ENCODE measurements at places on chromosomes 2 and 18.

GRCh38 chr2:9820020-9820973, 23.0 kb upstream of the TAF1B start:
- no peak for DNase-seq

DNA sequence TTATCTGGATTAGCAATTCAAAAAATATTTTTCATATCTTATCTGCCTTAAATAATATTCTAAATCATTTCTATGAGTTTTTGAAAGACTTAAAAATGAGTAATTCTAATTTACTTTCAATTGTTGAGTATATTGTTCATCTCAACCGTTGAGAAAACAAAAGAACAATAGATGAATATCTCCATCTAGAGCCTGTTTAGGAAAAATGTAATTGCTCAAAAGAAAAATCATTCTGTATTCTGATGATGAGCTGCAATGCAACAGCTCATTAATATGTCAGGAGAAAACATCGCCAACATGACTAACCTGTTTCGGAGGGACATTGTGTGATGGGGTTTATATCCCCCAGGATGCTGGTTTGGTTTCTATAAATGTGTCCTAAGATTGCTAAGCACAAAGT, 417.6 kb downstream of the SUCLG1 start:
- no peak for DNase-seq

DNA sequence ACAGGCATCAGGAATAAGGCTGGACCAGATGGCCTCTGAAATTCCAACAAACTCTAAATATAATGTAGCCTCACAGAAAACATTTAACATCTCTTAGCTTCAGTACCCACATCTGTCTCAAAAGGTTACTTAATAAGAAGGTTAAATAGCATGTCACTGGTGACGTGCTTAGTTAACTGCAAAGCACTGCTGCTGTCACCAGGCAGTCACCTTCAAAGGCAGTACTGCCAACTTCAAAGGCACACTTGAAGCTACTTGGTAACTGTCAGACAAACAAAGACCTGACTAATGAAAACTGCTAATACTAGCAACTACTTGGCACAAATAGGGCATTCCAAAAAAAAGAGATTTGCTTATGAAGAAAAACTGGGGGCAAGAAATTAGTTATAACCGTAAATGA, 36.2 kb downstream of the EPG5 start:
- no peak for DNase-seq

GRCh38 chr2:25341011-25341727, 556 bp downstream of the DNMT3A start:
- DNase-seq: peak; percentile 40

- no peak for DNase-seq
These were observed 94.9 kb downstream of the KCTD1 start for GRCh38 chr18:26453386-26453901.

GRCh38 chr2:42139101-42139500, 30.1 kb upstream of the EML4 start:
- no peak for DNase-seq

- DNase-seq: no peak
These were observed 131.2 kb downstream of the LYPD6B start for GRCh38 chr2:149169656-149170055.

DNA sequence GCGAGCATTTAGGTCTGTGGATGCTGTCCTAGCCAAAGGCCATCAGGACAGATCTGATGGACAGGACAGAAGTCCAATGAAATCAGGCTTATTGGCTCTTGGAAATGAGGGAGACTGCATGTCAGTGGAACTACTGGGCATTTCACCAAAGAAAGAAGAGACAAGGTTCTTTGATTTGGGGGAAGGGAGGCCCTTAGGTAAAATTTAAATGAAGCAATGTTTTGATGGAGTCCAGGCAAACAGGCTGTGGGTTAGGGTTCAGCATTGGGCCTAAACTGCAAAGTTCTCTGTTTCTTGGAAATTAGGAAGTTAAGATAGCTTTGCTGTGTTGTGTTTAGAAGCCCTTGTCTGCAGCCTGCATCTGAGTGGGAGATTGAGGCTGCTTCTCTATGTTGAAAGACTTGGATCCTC, 31.6 kb upstream of the RNF149 start:
- no peak for DNase-seq

GRCh38 chr2:65453916-65454315, 21.5 kb upstream of the SPRED2 start:
- DNase-seq: no peak

All from stimulated activated CD4-positive, alpha-beta T cell treated with anti-CD3 and anti-CD28 coated beads, Interleukin-2, amount 100 ng/mL, for 24 hours (primary cell).